Renal cortical epithelial cell (primary cell): ENCODE measurements at places on chromosomes 1 and 21. TPM values are rescaled to one million over a fixed set of nuclear protein-coding genes. Genes with fewer than 3 reads are reported as not detected.

DNA sequence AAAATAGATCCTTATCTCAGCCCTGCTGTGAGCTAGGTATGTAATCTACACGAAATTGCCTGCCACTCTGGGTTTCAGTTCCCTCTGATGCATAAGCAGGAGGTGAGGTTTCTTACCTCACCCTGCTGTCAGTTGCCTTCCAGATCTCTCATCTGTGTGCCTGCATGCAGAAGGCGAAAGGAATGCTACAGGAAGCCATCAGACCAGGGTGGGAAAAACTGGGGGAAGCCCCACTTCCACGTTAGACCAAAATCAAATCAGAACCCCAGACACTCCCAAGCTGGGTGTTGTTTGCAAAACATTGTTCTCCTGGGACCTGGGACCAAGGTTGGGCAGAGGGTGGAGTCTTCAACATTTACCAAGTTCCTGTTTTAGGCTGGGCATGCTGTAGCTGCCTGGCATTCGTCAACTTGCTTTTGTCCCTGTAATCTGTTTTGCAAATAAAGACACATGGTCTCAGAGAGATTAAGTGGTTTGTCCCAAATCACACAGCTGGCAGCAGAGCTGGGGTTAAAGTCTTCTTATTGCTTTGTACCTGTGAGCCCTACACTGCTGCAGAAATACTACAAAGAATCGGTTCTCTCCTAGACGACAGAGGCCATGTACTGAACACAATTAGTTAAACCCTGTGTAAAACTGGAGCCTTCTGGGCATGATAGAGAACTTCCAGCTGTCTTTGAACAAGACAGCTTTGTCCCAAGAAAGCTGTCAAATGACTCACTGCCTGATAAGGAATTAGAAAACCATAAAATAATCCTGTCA, 389.7 kb upstream of the RUNX1 start:
- peak; percentile 5 for DNase-seq

DNA sequence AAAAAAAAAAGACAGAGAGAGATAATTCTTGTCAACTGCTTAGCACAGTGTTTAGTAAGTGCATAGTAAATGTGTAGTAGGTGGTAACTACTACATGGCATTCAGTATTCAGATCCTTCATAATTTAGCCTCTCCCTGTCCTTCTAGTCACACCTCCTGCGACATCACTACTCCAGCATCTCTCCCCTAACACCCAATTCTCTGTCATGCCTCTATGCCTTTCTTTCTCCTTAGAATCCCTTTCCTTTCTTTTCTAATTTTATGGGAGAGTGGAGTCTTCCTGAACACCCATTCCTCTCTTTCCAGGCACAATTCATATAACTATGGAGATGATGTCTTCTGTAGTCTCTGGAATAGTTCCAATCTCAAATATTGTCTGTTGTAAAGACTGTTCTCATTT, 3.9 kb upstream of the VPS72 start:
- no peak for DNase-seq

GRCh38 chr1:36223381-36223995, 755 bp upstream of the THRAP3 start:
- peak; percentile 58 for DNase-seq

GRCh38 chr1:89540406-89540970, 15.9 kb downstream of the LRRC8B start:
- no peak for DNase-seq

DNA sequence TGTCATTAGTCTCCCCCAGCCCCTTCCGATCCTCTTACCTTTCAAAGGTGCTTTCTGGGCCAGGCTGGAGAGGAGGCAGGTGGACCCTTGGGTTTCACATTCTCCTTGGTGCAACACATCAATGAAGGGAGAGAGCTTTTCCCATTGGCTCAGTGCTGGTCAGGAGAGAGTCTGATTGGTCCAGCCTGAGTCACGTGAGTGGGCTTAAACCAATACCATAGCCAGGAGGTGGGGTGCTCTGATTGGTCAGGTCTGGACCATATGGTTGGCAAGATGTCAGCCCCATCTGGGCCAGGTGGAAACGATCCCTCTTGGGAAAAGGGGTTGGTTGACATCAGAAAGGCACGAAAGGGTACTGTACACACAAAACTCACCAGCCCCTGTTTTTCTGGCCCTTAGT, 44.8 kb upstream of the ABCG1 start:
- no peak for DNase-seq

Gene RUNX3
- 0.05 TPM in 1 of 2 replicates, not detected in the other for total RNA-seq

- no peak for DNase-seq
Measured at GRCh38 chr1:154241703-154242351, 21.1 kb downstream of the UBAP2L start.

Gene BRINP3
- 0.10 TPM in 1 of 2 replicates, not detected in the other for total RNA-seq

GRCh38 chr21:20739421-20739820, 258.8 kb upstream of the NCAM2 start:
- DNase-seq = no peak

GRCh38 chr1:185704181-185704580, 30.0 kb upstream of the HMCN1 start:
- DNase-seq = no peak

DNA sequence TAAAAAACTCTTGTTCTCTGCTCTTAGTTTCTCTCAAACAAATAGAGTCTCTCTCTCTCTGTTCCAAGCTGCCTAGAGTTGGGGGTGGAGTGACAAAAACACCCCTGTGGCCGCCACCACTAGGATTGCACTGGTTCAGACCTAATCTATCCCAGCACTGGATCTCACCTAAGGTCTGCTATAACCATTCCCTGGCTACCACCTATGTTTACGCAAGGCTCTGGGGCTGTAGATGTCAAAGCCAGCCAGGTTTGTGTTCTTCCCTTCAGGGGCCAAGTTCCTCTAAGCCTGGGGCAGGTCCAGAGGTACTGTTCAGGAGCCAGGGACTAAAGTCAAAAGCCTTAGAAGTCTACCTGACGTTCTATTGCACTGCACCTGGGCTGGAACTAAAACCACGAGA, 12.8 kb upstream of the CYP2J2 start:
- no peak for DNase-seq

GRCh38 chr1:62840555-62840954, 56.6 kb downstream of the ATG4C start:
- no peak for DNase-seq

Gene CFAP141
- not detected in 2 replicates for total RNA-seq

Gene TFF1
- total RNA-seq = not detected in 2 replicates

DNA sequence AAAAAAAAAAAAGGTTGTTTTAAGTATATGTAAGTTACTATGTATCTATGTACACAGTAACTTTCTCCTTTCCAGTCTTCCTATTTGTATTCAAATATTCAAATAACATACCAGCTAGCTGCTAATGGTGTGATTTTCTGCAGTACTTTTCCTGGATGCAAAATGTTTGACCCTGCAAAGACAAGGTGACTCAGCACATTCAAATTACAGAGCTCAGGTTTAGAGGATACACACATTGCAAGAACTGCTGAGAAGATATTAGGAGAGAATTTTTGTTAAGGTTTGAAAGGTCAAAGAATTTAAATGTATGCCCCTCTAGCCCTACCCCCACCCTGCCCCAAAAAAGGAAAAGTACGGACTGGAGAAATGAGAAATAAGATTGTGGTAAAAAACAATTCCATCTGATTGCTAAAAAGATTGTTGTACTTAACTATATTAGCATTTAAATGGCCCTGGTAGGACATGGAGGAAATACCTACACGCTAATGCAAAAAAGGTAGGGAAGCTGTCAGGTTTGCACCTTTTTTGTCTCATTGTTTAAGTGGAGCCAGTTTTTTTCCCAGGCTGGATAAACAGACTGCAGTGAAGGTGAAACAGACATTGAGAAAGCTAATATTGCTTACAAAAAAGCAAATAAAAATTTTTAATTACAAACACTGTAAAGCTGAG, 45.6 kb downstream of the ZNF281 start:
- peak; percentile 89 for DNase-seq

GRCh38 chr1:68049941-68050878, at the start of gene DIRAS3:
DIRAS3 (minus strand) TSS chr1:68050627; CDS start chr1:68047297, 3,330 bp downstream.
- DNase-seq = peak; percentile 47

GRCh38 chr1:236159704-236160539, 17.6 kb downstream of the GPR137B start:
- peak; percentile 81 for DNase-seq

GRCh38 chr1:1616045-1616790, 918 bp downstream of the MIB2 start:
- DNase-seq = no peak

Gene TRIM58
- 0.30 and 0.35 TPM in 2 replicates for total RNA-seq

DNA sequence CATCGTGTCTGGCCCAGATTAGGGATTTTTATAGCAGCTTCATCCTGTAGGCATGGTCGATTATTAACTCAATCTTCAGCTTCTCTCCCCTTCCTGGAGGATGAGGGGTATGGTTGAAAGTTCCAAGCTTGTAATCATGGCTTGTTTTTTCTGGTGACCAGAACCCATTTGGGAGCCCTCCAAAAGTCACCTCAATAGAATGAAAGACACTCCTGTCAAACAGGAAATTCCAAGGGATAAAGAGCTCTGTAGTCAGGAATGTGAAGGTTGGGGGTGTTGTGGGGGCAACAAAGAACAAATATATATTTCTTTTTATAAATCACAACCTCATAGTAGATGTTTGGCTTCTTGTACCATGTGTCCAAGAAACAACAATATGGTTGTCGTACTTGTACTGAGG, 212.7 kb upstream of the ESRRG start:
- no peak for DNase-seq

Gene PCAT6
- total RNA-seq = 0.40 TPM in 1 of 2 replicates, not detected in the other

DNA sequence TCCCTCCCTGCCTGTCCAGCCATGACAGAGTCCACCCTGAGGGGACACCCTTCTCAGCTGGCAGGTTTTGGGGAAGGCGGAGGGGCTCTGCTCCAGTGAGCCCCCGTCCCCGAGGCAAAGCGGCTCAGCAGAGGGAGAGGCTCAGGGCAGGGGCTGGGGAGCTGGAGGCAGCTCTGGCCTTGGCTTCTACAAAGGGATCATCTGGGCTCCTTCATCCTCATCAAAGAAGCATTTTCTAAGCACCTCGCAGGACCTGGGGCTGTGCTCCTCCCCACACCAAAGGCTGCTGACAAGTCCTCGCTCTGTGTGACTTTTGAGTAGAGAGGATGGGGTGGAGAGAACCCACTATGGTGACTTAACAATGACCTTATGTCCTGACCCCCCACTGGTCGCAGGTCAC, 21.0 kb upstream of the CLSTN1 start:
- no peak for DNase-seq

Gene DMRTA2
- total RNA-seq = 0.05 TPM in 1 of 2 replicates, not detected in the other

Gene GUCA2A
- not detected in 2 replicates for total RNA-seq

DNA sequence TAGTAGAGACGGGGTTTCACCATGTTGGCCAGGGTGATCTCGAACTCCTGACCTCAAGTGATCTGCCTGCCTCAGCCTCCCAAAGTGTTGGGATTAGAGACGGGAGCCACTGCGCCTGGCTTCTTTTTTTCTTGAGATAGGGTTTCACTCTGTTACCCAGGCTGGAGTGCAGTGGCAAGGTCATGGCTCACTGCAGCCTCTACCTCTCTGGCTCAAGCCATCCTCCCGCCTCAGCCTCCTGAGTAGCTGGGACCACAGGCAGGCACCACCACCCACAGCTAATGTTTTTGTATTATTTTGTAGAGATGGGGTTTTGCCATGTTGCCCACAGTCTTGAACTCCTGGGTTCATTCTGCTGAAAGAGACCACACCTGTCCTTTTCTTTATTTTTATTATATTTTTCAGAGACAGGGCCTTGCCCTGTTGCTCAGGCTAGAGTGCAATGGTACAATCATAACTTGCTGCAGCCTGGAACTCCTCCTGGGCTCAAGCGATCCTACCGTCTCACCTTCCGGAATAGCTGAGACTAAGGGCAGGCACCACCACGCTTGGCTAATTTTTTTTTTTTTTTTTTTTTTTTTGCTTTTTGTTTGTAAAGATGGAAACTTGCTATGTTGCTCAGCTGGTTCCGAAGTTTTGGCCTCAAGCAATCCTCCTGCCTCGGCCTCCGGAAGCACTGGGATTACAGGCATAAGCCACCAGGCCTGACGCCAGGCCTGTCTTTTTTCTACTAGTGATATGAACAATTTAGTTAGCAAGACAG, 3.1 kb downstream of the LMNA start:
- no peak for DNase-seq

Gene FAM177B
- not detected in 2 replicates for total RNA-seq

Gene SDCCAG8
- 31.8 and 51.5 TPM in 2 replicates for total RNA-seq

- no peak for DNase-seq
Measured at GRCh38 chr1:199776768-199777497, 250.6 kb upstream of the NR5A2 start.

- no peak for DNase-seq
Measured at GRCh38 chr21:44700101-44701022, 3.4 kb downstream of the KRTAP10-12 start.

DNA sequence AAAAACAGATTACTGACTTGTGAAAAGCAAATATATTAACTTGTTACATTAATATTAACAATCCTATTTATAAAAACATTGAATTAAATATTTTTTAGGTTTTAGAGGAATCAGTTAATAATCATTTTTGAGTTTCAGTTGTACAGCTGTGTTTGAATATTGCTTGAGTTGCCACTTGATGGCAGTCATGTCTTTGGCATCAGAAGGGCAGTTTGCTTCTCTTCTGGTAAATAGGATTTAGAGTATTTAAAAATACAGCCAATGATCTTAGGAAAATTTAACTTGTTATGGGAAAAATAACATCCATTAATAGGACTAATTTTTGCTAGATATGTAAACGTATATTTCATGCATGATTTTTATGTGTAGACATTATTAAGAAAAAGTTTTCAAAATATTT, 234.1 kb downstream of the NCAM2 start:
- peak; percentile 0 for DNase-seq

- DNase-seq = no peak
Measured at GRCh38 chr1:156097499-156098178, 15.4 kb upstream of the MEX3A start.

Gene CA14
- not detected in 2 replicates for total RNA-seq

Gene OR14K1
- not detected in 2 replicates for total RNA-seq

Gene FCRL2
- not detected in 2 replicates for total RNA-seq

GRCh38 chr1:21313886-21314721, 23.8 kb upstream of the ECE1 start:
- no peak for DNase-seq

DNA sequence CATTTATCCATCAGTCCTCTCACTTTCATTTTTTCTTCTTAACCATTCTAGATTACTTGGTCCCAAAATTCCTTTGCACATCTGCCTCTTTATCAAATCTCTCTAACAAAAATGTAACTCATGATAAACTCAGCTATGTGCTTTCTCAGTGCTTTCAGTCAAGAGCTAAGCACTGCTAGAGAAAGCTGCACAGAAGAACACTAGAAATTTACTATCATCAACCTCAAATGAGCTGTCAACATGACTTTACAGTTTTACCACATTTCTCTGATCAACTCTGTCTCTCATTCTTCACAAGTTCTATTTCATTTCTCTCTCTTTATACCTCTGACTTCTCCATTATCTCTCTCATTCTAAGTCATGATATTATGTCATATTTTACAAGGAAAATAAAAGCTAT, 54.2 kb upstream of the PRKACB start:
- DNase-seq = no peak

DNA sequence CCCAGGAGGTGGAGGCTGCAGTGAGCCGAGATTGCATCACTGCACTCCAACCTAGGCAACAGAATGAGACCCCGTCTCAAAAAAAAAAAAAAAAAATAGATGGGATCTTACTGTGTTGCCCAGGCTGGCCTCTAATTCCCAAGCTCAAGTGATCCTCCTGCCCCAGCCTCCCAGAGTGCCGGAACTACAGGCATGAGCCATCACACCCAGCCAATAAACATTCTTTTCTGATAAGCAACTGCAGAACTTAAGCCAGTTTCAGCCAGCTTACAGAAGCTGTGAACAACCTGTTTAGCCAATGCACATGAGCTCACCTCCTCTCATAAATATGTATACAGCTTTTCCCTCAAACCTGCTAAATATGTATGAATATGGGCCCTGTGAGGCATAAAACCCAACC, 3.1 kb upstream of the MIIP start:
- DNase-seq = peak; percentile 47

- no peak for DNase-seq
Measured at GRCh38 chr21:45012662-45013259, 61.6 kb upstream of the ADARB1 start.
